Stimulated activated CD8-positive, alpha-beta memory T cell treated with anti-CD3 and anti-CD28 coated beads, Interleukin-4, amount 100 ng/mL, for 1 hour (primary cell): ENCODE measurements at places on chromosomes 4 and X.

GRCh38 chr4:184504385-184504784 lies 30.0 kb upstream of the IRF2 start:
- no peak for DNase-seq

GRCh38 chr4:101031971-101032370 lies 315.4 kb downstream of the PPP3CA start:
- no peak for DNase-seq

GRCh38 chrX:47358387-47359065 lies 11.9 kb upstream of the ZNF157 start:
- no peak for DNase-seq

DNA sequence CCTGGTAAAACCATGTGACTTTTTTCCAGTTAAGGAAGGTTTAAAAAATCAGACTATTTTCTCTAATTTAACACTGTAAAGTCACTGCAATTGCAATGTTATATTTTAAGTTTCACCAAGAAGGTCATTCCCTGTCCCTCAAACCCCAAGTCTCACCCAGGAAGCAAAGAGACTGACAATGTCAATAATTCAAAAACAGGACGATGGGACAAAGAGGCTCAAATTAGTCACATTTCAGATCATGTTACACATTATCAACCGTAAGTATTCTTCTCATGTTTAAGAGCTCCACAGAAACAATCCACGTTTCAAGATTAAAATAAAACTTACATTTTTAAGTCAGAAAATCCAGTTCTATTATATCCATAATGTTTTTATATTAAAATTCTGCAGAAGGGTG lies 13.2 kb downstream of the SHISA3 start:
- DNase-seq = no peak

DNA sequence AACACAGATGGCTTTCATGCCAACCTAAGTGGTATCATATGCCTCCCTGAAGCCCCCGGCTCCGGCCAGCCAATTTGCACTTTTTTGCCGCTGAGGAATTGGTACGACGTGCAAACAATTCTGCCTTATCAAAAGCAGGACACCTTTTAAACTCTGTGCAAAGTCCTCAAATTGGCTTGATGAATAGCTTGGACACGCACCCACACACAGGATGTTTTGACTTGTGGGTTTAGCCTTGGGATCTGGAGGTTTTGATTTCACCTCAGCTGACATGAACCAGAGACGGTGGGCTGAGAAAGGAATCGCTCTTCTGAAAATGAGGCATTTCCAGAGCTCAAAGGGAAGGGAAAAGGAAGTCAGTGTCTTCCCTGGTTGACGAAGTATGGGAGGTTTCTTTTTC lies 110.8 kb upstream of the SHOX start:
- no peak for DNase-seq

DNA sequence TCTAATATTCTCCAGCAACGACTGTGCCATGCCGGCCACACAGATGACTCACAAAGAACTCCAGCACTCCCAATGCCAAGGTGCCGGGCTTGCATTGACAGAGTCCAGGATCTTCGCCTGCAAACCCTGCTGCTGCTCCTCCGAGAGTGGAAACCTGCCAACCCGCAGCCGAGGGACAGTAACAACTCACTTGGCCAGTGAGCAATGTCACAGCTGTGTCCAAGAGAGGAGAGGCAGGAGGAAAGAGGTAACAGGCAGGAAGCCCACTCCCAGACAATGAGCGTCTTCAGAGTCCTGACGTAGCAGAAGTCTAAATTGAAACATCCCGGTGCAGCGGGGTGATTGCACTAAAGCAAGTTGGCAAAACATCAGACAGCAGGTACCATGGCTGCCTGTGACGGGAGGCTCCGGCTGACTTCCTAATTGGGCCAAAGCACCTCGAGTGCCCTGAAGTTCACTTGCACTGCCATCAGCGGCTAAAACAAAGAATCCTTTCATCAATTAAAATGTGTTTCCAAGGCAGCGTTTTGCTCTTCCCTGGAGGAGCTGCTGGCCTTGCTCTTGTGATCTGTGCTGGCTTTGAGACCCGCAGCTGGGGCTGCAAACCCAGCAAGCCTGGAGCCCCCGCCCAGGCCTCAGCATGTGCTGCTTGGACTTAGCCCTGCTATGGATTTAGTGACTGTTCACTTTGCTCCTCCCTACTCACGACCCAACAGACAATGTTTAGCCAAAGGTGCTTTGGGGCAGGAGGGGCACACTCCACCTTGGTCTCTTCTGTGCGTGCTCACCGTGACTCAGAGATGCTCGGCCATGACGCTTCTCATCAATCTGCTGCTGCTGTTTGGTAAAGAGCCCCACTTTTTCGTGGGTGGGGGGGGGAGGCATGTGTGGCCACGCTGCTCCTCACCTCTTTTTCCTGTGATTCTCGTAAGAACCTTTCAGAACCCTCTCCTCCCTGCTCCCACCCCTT lies 36.5 kb downstream of the DCTD start:
- no peak for DNase-seq

DNA sequence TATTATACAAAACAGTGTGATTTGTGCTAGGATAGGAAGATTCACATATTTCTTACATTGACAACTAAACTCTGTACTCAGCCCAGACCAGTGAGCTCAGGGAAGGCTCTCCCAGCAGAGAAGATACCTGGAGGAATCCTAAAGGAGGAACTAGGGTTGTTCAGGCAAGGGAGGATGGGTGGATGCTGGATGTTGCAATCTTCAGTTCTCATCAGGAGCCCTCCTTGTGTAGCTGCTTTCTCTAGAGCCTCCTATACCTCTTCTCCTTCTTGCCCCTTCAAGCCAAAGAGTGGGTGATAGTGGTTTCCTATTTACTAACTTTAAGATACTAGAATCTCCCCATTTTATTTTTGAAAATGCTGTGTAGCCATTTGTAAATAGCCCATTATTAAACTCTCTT lies 117.3 kb downstream of the NKX6-1 start:
- no peak for DNase-seq
